H9 (cell line): ENCODE measurements at places on chromosomes 2 and 18. TPM values are rescaled to one million over a fixed set of nuclear protein-coding genes. Genes with fewer than 3 reads are reported as not detected.

Gene LYG2
- 0.29 TPM in 1 of 2 replicates, not detected in the other for total RNA-seq

Gene MCFD2
- total RNA-seq, result 64.6 and 64.7 TPM in 2 replicates

Gene ANKAR
- 1.6 and 2.0 TPM in 2 replicates for total RNA-seq

Gene FOSL2
- total RNA-seq, result 7.3 and 7.4 TPM in 2 replicates

Gene CELF4
- 1.1 and 1.5 TPM in 2 replicates for total RNA-seq

Gene DLGAP1
- 20.0 and 23.2 TPM in 2 replicates for total RNA-seq

Gene C2orf15
- total RNA-seq, result 5.6 and 6.2 TPM in 2 replicates

DNA sequence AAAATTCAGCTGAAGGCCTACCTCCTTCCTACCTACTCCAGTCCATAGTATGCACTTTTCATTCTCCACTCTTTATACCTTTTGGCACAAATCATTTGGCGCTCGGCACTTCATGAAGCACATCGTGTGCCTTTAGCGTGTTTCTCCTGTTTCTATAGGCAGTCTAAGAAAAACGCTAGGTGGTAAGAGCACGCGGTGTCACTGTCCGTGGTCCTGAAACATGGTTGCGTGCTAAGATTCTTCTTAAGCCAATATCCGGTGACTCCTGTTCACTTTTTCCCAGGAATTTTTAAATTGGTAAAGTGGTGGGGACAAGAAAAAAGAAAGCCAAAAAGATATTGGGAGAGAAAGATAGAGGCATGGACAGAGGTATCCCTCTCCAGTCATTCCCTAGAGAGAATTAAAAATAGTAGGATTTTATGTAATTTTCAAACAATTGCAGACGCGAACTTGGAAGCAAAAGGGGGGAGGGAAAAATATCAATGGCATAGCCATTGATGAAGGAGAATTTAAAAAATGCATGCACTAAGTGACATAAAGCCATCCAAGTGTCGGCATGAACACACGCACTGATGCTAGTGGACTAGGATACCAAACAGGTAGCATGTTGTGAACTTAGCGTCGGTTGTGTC lies 1.4 kb upstream of the CTNNA2 start:
- no peaks in the 10 kb centered on the region for H3K27me3 ChIP-seq
- no peak overlapping the region for H3K27ac ChIP-seq
- H3K36me3 ChIP-seq, result no peaks in the 10 kb centered on the region
- peak; percentile 72 for DNase-seq
- H3K4me1 ChIP-seq, result peaks cover 2% of the 10 kb centered on the region; the same call in 1 of the 2 replicates

DNA sequence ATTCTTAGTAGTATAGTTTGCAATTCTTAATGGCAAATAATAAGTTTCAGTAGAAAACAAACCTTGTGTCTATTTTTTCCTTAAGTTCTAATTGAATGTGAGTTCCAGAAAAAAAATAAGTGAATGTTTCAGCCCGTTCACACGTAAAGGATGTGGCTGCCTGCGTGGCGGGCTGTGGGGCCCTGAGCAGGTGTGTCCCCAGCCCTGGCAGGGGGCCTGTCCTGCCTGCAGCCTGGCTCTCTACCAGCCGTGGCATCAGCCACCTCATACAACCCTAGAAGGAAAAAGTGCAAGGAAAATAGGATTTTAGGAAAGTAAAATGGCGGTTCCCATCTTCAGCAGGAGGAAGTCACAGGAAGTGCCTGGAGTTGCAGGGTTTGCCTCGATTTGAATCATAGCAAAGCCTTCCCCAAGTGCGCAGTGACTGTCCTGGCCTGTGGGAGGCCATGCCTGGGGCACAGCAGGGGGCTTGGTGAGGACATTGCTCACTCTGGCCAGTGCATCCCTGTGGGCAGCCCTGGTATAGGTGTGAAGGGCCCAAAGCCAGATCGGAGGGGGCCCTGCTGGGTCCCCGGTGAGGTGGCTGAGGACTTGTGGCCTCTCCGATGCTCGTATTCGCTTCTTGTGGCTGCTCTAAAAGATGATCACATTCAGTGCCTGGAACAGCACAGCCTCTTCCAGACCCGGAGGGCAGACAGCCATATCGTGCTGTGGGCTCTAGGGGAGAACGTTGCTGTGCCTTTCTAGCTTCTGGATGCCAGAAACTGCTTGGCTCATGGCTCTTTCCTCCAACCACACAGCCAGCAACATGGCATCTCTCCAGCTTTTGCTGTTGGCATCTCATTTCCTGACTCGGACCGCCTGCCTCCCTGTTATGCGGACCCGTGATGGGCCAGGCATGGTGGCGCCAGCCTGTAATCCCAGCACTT lies 12.6 kb downstream of the DTYMK start:
- H3K4me1 ChIP-seq, result no peaks in the 10 kb centered on the region
- peak; percentile 62 for DNase-seq
- no peak overlapping the region; the same call in 2 of the 3 replicates for H3K4me3 ChIP-seq
- H3K27ac ChIP-seq, result no peak overlapping the region
- H3K27me3 ChIP-seq, result no peaks in the 10 kb centered on the region
- H3K36me3 ChIP-seq, result peaks cover 81% of the 10 kb centered on the region

DNA sequence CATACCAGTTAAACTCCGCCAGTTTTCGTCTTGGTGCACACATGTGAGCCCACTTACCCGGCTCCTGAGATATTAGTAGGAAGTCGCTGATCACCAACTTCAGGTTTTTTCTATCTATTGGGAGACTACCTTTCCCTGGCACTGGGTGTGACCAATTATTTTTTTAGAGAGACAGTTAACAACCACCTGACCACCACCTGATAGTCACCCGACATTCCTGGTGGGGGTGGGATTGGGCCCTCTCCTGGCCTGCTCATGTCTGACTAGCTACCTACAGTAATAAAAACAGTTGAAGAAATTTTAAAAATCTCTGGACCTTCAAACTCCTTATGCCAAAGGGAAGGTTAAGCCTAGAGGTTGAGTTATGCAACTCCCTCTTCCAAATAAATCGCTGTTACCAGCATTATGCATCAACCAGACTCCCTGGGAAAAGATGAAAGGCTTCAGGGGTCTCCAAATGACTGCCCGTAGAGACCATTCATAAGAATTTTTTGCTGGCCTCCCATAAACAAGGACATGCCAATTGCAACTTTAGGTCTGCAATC lies 27.8 kb downstream of the CREG2 start:
- no peaks in the 10 kb centered on the region for H3K36me3 ChIP-seq
- no peaks in the 10 kb centered on the region for H3K27me3 ChIP-seq
- no peak overlapping the region for H3K27ac ChIP-seq
- DNase-seq, result no peak
- no peak overlapping the region for H3K4me3 ChIP-seq
- peaks cover 3% of the 10 kb centered on the region; the same call in 1 of the 2 replicates for H3K4me1 ChIP-seq

DNA sequence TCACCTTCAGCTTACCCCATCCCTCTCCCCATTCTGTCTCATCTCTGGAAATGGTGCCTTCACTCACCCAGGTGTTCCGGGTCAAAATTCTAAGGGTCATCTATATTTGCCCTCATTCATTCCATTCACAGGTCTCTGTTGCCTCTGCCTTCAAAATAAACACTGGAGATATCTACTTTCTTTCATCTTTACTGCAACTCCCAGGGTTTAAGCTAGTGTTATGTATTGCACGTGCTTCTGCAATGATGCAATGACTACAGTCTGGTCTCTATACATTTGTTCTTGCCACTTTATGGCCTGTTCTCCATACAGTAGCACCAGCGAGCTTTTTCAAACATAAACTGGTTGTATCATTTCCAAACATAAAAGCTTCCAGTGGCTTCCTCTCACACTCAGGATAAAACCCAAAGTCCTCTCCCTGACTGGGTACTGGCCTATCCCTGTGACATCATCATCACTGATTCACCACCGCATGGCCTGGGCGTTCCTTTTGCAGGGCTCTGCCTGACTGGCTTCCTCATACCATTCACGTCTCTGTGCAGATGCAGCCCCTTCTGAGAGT lies 14.3 kb downstream of the DSG2 start:
- H3K4me1 ChIP-seq, result peaks cover 6% of the 10 kb centered on the region; the same call in 1 of the 2 replicates
- H3K27ac ChIP-seq, result no peak overlapping the region
- H3K27me3 ChIP-seq, result no peaks in the 10 kb centered on the region
- no peak overlapping the region for H3K4me3 ChIP-seq
- no peak for DNase-seq
- peaks cover 8% of the 10 kb centered on the region for H3K36me3 ChIP-seq

DNA sequence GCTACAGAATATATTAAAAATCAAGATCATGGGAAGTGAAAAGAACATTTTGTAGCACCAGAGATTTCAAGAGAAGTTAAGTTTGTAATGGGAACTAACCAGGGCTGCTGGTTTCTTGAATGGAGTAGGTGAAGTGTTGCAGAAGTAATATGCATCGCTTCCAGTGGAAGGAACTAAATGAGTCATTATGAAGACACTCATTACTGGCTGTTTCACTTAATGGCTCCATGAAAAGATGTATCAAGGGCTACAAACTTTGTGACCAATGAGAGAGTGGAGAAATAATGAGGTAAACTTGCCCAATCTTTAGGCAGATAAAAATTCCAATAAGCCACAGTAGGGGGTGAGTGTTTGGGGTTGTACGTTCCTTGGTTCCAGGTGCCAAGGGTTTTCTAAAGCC lies 380.4 kb upstream of the POU3F3 start:
- H3K27me3 ChIP-seq, result no peaks in the 10 kb centered on the region
- H3K27ac ChIP-seq, result no peak overlapping the region
- peaks cover 13% of the 10 kb centered on the region; the same call in 1 of the 2 replicates for H3K4me1 ChIP-seq
- DNase-seq, result no peak
- no peak overlapping the region for H3K4me3 ChIP-seq
- no peaks in the 10 kb centered on the region for H3K36me3 ChIP-seq

DNA sequence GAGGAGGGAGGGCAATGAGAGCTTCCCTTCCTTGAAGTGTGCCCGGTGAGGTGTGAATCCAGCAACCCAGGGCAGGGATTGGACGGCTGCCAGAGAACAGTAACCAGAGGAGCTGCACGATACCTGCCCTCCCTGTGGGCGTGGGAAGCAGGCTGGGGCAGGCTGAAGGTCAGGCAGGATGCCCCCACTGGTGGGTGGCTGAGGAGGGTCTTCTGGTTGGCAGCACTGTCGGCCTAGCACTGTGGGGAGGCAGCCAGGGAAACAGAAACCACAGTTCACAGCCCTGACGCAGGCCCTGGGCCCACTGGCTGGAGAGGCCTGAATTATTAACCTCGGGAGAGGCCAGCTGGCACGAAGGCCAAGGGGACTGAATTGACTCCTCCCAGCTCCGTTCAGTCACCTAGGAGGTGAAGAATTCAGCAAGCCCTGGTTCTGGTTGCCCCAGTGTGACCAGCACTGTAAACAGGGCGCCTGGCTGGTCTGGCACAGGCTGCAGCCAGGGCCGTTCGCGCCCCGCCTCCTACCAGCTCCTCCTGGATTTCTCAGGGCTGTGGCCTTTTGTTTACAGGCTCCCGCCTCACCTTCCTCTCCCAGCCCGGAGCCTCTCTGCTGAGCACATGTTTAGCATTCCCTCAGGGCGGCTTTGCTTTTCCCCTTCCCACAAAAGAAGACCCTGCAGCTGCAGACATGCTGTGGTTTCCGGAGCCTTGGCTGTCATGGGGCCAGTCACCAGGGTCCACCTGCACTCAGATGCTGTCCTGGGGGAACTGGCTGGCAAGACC lies 97.8 kb downstream of the B3GNT2 start:
- H3K36me3 ChIP-seq, result no peaks in the 10 kb centered on the region
- no peaks in the 10 kb centered on the region; the same call in 1 of the 2 replicates for H3K4me1 ChIP-seq
- DNase-seq, result peak; percentile 94
- no peaks in the 10 kb centered on the region for H3K27me3 ChIP-seq
- H3K4me3 ChIP-seq, result no peak overlapping the region
- peak overlapping the region; percentile 71 for H3K27ac ChIP-seq

DNA sequence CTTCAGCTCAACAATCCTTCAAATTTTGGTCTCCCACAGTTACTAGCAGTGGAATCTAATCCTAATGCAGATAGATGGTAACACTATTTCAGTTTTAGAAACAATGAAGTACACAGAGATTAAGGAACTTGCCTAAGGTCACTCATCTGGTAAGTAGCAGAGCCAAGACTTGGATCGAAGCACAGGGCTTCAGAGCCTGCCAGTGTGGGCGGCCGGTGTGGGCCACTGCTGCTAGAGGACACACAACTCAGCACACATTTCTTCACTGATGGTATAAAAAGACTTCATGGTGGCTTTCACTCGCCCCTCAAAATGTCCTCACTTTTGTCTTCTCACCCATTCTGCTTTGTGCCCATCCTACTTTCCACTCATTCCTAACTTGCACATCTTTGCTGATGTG lies 11.1 kb downstream of the C2orf74 start:
- no peak for DNase-seq
- H3K27me3 ChIP-seq, result no peaks in the 10 kb centered on the region; the same call in 1 of the 2 replicates
- no peaks in the 10 kb centered on the region for H3K36me3 ChIP-seq
- no peaks in the 10 kb centered on the region; the same call in 1 of the 2 replicates for H3K4me1 ChIP-seq
- H3K27ac ChIP-seq, result no peak overlapping the region

DNA sequence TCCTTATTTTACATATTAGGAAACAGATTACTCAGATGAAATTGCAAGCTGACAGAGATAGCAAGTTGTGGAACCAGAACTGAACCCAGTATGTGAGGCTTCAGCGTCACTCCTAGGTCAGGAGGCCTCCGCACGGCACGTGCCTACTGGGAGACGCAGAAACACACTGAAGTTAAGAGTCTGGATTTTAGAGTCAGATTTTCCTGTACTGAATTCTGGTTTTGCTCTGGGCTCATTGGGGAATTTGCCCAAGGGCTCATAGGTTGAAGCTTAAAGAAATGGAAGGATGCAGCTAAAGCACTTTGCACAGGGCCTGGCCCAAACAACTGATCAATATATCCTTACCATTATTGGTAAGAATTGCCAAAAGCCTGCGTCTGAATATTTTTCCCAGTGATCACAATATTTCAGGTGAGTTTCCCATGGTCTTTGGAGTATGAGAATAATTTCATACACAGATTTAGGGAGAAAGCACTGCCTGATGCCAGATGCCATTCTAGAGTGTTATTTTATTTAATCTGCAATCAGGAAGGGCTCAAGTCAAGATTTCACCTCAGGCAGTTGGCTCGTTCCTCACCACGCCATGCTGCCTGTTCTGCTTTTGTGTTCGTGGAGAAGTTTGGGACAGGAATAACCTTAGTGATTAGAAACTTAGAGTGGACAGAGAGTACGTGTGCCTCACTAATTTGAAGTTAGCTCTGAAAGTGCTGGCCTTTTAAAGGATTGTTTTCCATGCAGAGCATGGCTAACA lies 331.9 kb downstream of the MYCN start:
- H3K4me1 ChIP-seq, result no peaks in the 10 kb centered on the region
- DNase-seq, result no peak
- H3K27ac ChIP-seq, result no peak overlapping the region
- no peaks in the 10 kb centered on the region for H3K36me3 ChIP-seq
- H3K4me3 ChIP-seq, result no peak overlapping the region

DNA sequence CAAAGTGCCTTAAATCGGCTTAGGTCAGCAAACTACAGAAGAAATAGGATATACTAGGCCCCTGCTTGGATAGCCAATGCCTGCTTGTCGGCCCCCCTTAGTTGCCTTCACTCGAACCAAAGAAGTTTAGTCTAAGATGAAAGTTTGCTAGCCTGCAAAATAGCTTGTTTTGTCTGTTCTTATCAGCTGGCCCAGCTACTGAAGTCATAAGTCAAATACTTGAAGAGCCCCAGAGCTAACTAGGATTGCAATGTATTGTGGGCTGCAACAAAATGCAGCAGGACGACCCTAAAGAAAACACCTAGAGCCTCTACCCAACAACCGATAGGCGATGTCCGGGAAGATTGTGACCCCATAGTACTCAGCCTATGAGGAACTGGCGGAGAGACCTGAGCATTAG lies 183.5 kb upstream of the HS6ST1 start:
- H3K4me1 ChIP-seq, result no peaks in the 10 kb centered on the region
- H3K4me3 ChIP-seq, result no peak overlapping the region
- DNase-seq, result no peak
- no peaks in the 10 kb centered on the region; the same call in 2 of the 3 replicates for H3K36me3 ChIP-seq
- H3K27me3 ChIP-seq, result no peaks in the 10 kb centered on the region
- H3K27ac ChIP-seq, result no peak overlapping the region

GRCh38 chr2:44267796-44268648 lies 7.3 kb upstream of the SLC3A1 start:
- H3K4me3 ChIP-seq, result no peak overlapping the region
- H3K27ac ChIP-seq, result no peak overlapping the region
- no peak for DNase-seq
- no peaks in the 10 kb centered on the region for H3K27me3 ChIP-seq

GRCh38 chr2:105328281-105329196 lies 996 bp downstream of the TGFBRAP1 start:
- DNase-seq, result no peak
- no peaks in the 10 kb centered on the region for H3K36me3 ChIP-seq
- H3K4me1 ChIP-seq, result peaks cover 10% of the 10 kb centered on the region; the same call in 1 of the 2 replicates
